ENCODE measurements at places on chromosomes 6 and 20.

- no peak for DNase-seq
Observed at GRCh38 chr6:164066335-164066734, 651.8 kb downstream of the QKI start.

GRCh38 chr6:32178547-32179440 is 589 bp downstream of the RNF5 start:
- DNase-seq: peak; percentile 49

DNA sequence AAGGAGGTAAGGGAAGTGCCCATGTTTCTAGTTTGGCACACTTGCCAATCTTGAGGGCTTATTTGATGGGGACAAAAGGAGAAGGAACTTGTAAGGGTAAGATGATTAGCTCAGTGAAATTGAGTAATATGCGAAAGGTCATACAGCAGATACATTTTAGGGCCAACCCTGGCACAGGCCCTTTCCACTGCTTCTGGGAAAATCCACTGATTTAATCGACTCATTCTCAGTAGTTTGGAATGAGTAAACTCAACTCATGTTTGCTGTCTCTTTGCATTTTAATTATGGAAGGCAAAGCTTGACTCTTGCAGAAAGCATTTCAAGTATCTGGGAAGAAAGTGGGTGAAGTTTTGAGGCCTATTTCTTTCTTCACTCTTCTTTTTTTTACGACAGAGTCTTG is 20.0 kb downstream of the PHF20 start:
- DNase-seq: no peak

GRCh38 chr6:141752677-141753076 is 380.0 kb upstream of the GJE1 start:
- no peak for DNase-seq

- no peak for DNase-seq
Observed at GRCh38 chr6:31794294-31794865, 1.2 kb downstream of the VARS1 start.

GRCh38 chr6:121794630-121795029 is 359.2 kb downstream of the GJA1 start:
- DNase-seq: no peak

GRCh38 chr6:19757036-19757435 is 80.1 kb upstream of the ID4 start:
- no peak for DNase-seq

- DNase-seq: no peak
Observed at GRCh38 chr6:94289131-94289530, 869.8 kb upstream of the EPHA7 start.

DNA sequence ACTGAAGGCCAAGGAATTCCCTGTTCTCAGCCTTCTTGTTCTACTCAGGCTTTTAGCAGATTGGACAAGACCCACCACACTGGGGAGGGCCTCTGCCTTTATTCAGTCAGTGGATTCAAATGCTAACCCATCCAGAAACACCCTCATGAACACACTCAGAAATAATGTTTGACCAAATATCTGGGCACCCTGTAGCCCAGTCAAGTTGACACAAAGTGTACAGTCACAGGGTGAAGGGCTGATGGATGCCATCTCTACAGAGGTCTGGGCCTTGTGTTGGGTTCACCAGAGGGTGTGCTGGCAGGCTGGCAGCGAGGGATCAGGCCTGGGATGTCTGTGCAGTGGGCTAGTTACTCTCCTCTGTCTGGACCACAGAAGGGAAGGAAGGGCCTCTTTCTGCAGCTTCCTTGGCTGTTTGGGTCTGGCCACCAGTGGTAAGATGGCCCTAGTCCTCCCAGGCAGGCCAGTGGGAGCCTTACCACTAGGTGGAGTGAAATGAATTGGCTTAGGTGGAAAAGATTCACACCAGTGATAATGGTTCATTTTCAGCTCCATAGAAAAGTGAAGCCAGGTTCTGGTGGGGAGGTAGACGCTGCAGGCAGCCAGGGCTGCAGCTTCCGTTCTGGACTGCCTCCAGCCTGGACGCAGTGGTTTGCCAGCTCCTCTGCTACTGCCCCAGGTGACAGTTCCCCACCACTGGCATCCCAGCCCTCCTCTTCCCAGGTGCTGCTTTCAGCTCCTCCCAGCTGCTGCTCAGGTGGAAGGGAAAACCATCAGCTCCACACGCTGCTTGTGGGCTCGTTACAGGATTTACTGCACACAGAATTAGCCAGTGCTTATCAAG is 9.2 kb downstream of the TUBB2A start:
- no peak for DNase-seq

GRCh38 chr6:40485300-40485699 is 101.9 kb downstream of the LRFN2 start:
- DNase-seq: no peak

All from dermis microvascular lymphatic vessel endothelial cell (primary cell).